ENCODE measurements at places on chromosomes 16 and 17.

DNA sequence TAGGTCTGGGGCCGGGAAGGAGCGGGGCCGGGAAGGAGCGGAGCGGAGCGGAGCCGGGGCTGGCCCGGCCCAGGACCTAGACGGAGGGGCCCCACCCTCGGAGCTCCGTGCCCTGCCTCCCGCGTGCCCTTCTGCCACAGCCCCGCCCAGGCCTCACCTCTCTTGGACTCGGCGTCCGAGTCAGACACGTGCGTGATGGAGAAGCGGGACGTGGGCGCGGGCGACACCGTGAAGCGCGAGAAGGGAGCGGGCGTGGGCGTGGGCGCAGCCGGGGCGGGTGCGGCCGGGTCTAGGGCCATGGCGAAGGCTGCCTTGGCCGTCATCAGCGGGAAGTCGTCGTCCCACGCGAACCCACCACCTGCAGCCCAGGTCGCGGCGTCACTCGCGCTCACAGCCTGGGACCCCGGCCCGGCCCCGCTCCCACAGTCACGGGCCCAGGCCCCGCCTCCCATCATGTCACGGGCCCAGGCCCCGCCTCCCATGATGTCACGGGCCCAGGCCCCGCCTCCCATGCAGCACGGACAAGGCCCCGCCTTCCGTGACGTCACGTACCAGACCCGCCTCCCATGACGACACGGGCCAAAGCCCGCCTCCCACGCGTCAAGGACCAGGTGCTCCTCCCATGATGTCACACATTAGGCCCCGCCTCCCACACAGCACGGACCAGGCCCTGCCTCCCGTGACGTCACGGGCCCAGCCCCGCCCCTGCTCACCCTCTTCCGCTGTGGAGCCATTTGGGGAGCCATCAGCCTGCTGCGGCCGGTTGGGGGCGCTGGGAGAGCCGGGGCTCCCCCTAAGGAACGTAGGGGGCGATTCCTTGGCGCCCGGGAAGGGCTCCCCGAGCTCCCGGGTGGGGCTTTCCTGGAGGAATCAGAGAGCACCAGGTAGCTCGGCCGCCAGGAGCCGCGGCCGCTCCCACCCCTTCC, 45.8 kb upstream of the PVALEF start:
- peak; percentile 97 for DNase-seq

- DNase-seq = no peak
These were observed 6.4 kb upstream of the MILR1 start for GRCh38 chr17:64442541-64442971.

- DNase-seq = peak; percentile 47
These were observed 11.5 kb downstream of the FLII start for GRCh38 chr17:18246880-18247612.

GRCh38 chr16:88532434-88533241, 37.6 kb upstream of the ZC3H18 start:
- no peak for DNase-seq

DNA sequence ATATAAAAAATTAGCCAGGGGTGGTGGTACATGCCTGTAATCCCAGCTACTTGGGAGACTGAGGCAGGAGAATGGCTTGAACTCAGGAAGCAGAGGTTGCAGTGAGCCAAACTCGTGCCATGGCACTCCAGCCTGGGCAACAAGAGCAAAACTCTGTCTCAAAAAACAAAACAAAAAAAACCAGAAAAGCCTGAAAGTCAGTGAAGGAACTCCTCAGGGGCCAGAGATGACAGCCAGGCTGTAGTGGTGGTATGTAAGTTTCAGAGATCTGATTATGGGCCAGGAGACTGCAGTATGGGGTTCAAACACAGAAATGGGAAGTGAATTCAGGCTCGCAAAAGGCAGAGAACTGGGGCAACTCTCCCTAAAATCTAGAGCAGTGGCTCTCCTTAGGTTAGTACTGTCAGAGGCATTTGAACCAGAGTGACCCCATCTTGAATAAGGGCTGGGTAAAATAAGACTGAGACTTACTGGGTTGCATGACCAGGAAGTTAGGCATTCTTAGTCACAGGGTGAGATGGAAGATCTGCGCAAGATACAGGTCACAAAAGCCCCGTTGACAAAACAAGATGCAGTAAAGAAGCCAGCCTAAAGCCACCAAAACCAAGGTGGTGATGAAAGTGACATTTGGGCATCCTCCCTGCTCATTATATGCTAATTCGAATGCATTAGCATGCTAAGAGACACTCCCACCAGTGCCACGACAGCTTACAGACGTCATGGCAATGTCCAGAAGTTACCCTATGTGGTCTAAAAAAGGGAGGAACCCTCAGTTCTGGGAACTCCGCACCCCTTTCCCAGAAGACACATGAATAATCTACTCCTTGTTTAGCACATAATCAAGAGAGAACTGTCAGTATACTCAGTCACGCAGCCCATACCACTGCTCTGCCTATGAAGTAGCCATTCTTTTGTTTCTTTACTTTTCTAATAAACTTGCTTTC, 120.2 kb upstream of the XYLT1 start:
- DNase-seq = no peak

- no peak for DNase-seq
These were observed 73.2 kb downstream of the RMI2 start for GRCh38 chr16:11418506-11418905.

DNA sequence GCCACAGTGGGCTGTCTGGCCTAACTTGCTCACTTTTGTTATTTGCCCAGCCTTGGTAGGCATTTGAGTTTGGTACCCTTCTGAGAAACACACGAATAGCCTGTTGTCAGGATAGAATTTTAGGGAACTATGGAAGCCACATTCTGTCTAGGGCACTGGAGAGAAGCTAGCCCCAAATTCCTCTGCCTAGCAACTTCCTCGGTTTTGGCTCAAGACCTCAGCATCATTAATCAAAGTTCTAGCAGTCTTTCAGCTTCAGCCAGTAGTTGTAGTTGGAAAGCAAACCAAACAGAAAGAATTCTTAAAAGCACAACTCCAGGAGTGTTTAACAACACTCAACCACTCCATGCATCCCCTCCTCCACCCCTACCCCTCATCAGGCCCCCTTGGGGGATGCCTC, 572.1 kb upstream of the PSMD7 start:
- DNase-seq = no peak

- DNase-seq = no peak
These were observed 24.1 kb downstream of the SERPINF1 start for GRCh38 chr17:1785930-1786329.

DNA sequence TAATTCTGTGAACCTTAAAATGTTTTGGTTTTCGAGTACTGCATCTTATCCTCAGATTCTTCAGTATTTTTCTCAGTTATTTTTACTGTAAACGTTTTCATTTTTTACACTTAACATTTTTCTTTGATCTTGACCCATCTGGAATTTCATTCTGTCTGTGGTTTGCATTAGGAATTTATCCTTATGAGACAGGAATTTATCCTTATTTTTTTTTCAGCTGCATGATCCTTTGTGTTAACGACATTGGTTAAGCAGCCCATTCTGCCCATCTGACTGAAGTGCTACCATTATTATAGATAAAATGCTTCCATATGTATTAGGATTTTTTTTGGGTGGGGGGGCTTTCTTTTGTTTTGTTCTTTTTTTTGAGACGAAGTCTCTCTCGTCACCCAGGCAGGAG, 41.0 kb downstream of the SNX29 start:
- DNase-seq = peak; percentile 78

- peak; percentile 26 for DNase-seq
These were observed at the start of gene ACE for GRCh38 chr17:63476854-63477479. Gene ACE (plus strand): TSS chr17:63477061. CDS start chr17:63477095, 34 bp downstream.

DNA sequence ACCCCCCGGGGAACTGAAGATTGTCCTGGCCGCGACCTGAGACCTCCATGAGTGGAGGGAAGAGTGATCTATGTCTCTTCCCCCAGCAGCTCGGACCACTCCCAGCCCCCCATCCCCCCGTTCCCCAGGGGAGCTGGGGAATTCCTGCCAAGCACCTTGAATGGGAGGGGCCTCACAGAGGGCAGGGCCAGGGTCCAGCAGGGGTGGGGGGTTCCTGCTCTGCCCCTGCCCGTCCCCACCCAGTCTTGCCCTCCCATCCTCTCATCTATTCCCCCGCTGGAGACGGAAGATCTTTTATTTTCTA, 9.4 kb downstream of the TUFM start:
- no peak for DNase-seq

DNA sequence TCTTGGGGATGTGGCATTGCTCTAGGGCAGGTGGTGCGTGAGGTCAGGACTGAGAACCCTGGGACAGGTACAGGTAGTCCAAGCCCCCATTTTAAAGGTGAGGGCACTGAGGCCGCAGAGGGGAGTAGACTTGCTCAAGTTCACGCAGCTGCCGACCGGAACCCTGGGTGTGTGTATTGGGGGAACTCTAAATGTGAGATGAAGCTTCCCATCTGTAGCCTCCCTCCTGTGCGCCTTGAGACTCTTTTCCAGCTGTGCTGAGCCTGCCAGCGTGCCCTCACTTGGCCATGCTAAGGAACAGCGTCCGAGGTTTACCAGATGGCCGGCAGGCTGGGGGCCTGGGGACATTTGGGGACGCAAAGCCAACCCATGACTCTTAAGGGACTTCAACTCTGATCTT, 79.0 kb upstream of the CDC42EP4 start:
- DNase-seq = no peak

DNA sequence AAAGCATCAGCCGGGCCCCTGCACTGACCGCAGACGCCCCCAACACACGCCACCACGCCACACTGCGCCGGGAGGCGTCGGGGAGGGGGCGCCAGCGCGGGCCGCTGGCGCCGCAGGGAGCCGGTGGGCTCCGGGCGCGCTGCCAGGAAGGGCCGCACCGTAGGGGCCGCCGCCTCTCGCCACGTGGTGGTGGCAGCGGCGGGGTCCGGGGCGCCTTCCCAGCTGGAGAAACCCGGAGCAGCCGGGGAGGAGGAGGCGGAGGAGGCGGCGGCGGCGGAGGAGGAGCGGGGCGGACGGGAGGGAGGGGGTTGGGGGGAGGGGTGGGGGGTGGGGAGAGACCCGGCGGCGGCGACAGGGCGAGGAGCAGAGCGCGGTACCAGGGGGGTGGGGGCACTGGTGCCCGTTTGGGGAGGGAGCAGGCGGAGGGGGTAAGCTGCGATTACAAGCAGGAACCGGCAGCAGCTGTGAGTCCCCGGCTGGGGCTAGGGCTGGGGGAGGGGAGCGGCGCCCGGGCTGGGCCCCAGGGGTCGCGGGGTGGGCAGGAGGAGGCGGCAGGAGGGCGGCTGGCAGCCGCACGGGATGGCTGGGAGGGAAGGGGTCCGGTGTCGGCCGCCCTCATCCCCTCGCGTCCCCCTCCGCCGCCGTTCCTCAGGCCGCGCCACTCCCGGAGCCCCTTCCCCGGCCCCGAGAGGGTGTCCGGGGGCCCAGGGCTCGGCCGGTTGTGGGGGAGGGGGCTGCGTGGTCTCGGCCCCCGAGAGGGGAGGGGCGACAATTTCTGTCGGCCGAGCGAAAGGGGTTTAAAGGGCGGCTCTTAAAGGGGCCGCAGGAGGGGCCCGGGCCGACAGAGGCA, at the start of gene TBKBP1:
Gene TBKBP1 (plus strand): TSS at position 431 of the 850 bp plus-strand sequence. CDS start 1,952 bp downstream, outside the sequence.
- peak; percentile 41 for DNase-seq

DNA sequence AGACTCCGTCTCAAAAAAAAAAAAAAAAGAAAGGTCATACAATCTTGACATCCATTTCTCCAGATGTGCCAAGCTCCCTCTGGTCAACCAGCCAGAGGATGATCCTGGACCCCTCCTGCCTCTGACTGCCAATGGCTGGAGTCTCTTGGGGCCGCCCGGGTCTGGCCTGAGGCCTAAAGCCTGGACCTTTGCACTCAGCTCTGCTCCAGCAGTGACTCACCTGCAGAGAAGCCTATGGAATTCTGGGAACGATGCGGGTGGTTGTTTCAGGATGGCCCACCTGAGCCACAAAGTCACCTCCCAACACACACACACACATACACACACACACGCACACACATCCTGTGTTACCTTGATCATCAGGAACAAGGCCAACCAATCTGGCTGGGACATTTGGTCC, 64.0 kb upstream of the DNAH17 start:
- no peak for DNase-seq

GRCh38 chr16:5005916-5006315, 27.8 kb downstream of the NAGPA start:
- DNase-seq = no peak

GRCh38 chr17:34823023-34823422, 138.2 kb downstream of the CCT6B start:
- no peak for DNase-seq

DNA sequence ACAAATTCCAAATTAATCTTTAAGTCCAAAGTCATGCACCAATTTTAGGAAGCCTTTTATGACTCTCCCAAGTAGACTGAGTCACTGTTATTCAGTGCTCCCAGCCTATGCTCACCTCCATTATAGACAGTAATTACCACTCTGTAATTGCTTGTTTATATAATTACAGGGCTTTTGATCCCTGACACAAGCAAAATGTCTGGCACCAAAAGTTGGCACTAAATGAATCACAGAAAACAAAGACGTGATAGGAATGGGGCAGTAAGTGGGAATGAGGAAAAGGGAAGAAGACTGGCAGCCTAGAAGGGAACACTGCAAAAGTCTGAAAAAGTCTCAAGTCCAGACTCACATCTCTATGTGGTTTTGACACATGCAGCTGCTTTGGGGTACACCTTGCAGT, 94.1 kb downstream of the SLC39A11 start:
- no peak for DNase-seq

- DNase-seq = no peak
These were observed 116.8 kb downstream of the HIC1 start for GRCh38 chr17:2171702-2172076.

GRCh38 chr16:4097826-4098240, 18.4 kb downstream of the ADCY9 start:
- no peak for DNase-seq

- no peak for DNase-seq
These were observed 11.9 kb downstream of the CDK5RAP3 start for GRCh38 chr17:47982645-47983390.

DNA sequence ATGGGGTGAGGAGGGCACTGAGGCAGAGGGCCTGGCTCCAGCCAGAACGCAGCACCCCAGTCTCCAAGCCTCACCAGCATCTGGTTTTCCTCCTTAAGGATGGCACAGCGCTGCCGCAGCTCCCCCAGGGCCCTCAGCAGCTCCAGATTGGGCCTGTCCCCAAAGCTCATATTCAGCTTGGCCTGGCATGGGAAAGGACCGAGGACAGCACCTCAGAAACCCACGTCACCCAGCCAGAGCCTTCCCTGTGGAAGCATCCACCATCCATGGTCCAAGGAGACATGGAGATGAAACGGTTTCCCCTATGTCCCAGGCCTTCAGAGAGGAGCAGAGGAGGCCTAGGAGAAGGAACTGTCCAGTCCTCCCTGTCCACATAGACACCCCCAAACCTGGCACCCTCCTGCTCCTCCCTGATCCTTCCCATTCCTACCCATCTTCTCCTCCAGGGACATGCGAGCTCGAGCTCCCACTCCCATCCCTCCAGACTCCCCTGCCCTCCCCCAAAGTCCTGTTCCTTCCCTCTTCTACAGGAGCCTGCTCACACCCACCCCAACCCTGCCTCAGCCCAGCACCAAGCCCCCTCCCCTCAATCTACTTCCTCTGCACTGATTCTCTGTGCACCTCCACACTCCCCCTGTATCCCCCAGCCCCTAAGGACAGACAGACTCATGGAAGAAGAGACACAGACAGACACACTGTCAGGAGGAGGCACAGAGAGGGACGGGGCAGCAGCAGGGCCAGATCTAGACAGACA, 1.8 kb downstream of the TSPOAP1 start:
- DNase-seq = no peak

DNA sequence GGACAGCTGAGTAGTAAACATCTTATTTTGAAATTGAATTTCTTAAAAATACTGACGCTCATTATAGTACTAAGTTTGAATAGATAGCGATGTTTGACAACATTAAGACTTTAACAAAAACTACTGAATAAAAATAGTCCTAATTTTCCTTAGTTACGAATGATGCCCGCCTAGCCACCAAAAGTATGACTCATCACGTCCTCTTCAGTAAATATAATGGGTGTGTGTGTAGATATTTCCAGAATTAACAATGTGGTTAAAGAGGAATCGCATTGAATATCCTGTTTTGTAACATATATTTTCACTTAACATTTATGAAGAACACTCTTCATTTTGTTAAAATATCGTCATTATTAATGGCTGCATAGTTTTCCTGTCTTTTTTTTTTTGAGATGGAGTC, 187.6 kb downstream of the MYO1D start:
- no peak for DNase-seq
